ENCODE measurements at places on chromosomes 13 and 19.

GRCh38 chr19:57632987-57633831, at the start of gene ZNF211:
Gene ZNF211, plus strand, starts transcription at chr19:57633168. Its CDS starts 179 bp downstream, at chr19:57633347.
- peak; percentile 71 for DNase-seq

DNA sequence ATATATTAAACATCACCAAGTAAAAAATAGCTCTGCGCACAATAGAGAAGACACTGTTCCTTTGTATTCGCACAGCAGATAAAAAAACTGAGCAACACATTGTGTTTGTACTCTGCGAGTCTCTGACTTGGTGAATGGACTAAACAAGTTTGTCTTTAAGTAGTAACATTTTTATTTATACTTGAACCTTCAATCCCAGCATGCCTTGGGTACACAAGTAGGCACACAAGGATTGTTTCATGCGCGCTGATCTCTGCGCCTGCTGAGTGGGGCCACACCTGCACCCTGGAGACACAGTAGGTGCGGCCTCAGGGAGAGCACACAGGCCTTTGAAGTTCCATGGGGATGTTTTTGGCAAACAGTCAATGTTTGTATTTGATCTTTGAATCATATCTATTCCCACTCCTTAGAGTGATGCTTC, 318.9 kb downstream of the MYO16 start:
- DNase-seq = no peak

GRCh38 chr19:41352609-41353465, 885 bp downstream of the TGFB1 start:
- DNase-seq = no peak

- no peak for DNase-seq
Measured at GRCh38 chr13:113889467-113889866, 25.6 kb upstream of the GAS6 start.

- no peak for DNase-seq
Measured at GRCh38 chr13:30443957-30444404, 21.7 kb downstream of the UBE2L5 start.

DNA sequence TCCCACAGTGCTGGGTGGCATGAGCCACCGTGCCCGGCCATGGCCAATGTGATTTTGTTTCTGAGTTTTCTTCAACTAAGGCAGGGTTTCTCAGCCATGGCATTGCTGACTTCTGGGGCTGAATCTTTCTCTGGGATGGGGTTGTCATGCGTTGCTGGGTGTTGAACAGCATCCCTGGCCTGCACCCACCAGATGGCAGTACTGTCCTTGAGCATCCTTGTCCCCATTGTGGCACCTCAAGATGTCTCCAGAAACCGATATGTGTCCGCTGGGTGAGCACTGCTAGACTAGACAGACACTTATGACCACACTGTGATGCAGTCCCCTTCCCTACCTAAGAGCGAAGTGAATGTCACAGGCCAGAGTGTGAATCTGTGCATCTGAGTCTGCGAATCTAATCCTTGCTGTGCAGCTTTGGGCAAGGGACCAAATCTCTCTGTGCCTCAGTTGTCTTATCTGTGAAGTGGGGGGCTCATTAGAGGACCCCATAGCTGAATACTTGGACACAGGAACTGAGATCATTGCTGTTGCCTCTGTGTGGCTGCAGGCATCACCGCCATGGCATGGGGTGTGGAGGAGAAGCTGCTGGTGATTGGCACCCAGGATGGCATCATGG, 50.3 kb upstream of the SIN3B start:
- no peak for DNase-seq

GRCh38 chr19:51219307-51219706, 5.6 kb upstream of the CD33 start:
- no peak for DNase-seq

DNA sequence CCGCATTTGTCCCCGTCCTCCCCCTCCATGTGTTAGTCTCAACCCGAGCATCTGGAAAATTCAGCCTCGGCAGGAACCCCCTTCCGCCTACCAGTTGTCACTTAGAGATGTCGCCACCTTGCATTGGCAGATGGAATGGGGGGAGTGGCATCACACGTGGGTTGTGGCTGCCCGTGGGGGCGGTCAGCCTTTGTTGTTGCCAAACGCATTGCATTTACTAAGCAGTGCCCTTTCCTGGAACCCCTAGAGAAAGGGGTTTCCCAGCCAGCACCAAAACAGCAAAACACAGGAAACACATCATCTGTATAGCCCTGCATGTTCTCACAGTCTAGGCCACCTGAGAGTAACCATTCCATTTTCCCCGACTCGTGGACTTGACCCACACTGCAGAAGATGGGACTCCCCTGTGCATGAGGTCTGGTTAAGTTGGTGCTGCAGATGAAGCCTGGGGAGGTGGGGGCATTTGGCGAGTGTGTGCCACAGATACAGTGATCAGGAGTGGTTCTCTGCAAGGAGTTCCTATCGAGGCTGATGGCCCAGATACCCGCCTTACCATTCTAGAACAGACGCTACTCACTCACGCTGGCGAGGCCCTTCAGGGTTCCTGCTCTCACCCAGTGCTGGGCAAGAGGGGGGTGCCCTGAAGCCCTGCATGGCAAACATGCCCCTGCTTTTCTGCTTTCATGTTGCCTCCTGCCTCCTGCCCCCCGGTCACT, 38.3 kb downstream of the TMED1 start:
- no peak for DNase-seq

DNA sequence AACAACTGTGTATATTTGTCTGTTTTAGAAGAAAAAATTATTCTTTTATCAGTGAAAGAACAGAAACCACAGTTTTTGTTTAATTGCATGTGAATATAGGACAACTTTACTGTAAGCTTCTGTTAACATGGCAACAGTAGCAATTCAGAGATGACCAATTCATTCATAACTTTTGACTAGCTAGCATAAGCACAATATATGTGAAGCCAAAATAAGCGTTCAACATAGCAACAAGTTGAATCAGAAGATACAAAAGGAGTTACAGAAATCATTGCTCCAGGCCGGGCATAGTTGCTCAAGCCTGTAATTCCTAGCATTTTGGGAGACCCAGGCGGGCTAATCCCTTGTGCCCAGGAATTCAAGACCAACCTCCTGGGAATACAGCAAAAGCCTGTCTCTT, 197.1 kb upstream of the GPC6 start:
- no peak for DNase-seq

DNA sequence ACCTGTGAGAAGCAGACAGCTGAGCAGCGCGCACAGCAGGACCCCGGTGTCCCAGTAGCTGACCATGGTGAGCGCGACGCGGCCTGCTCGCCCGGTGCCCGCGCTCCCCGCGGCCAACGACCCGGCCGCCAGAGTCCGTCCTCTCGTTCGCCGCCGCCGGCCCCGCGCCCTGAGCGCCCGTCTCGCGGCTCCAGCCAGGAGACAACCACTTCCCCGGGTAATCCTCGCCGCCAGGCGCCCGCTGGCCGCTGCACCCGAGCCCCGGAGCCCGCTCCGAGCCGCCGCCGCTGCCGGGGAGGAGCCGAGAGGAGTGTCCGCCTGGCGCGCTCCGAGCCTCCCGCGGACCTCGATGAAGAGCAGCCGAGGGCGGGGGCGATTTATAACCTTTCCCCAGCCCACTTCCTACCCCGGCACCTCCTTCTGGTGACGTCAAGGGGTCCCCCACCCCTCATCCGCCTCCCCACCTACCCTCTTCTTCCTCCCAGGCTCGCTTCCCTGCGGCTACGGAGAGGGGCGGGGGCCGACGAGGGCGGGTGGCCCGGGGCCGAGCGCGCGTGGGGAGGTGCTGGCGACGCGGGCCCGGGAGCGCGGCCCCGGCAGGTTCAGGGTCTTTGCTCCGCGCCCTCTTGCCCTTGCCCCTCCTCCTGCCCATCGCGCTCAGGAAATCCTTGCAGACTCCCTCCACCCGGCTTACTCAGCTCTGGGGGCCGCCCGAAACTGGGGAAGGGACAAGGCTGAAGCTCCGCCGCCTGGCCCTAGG, at the start of gene FLT1:
Gene FLT1, minus strand, starts transcription at position 351 of the 760 bp plus-strand sequence. Its CDS starts 285 bp downstream, at position 66.
- no peak for DNase-seq

GRCh38 chr13:65825039-65825438, 1405.1 kb downstream of the PCDH9 start:
- no peak for DNase-seq

DNA sequence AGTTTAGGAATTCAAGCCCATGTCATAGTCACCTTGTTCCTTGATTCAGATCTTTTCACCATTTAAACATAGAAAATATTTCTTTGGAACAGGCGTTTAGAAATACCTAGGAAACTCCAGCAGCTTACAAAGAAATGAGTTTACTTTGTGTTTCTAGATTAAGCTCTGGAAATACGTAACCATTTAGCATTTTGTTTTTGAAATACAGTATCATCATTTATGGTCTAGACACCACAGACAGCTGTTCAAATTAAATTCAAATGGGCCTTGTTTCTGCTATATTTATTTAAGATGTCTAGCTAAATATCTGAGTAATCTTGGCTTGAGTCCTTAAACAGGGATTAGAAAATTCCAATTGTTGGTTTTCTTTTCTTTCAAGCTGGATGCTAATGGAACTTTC, 228.5 kb downstream of the NDFIP2 start:
- no peak for DNase-seq

- no peak for DNase-seq
Measured at GRCh38 chr19:33771384-33772101, 25.1 kb upstream of the KCTD15 start.

DNA sequence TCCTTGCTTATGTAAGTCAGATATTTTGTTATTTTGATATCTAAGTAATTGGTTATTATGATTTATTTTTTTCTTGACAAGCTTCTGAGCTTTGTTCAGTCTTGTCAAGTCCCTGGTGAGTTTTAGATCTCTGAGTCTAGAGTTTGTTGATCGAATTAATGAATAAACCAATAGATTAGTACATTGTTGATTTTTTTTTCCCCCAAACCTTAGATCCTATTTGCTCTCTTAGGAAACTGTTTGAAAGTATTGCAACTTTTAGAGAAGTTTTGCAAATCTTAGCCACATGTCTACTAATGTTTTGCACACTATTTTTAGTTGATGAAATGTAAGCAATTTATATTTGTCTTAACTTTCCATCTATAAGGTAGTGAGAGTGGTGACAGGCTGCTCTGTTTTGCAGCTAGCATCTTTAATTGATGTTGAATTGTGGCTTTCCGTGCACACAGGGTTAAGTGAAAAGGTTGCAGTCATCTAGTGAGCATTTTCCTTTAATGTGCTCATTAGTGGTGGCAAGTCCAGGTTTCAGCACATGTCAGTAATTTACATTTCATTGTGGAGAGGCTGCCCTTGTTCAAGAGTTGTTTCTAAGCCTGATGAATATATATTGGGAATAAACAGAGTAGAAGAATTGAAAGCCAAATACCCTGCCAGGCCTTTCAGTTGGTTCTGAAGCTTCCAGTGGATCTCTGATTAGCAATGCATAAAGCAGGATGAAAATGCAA, 86.3 kb downstream of the PCCA start:
- DNase-seq = no peak

GRCh38 chr19:41868120-41868988, 8.3 kb downstream of the RPS19 start:
- no peak for DNase-seq

GRCh38 chr19:14544977-14545715, 15.8 kb downstream of the TECR start:
- peak; percentile 75 for DNase-seq

DNA sequence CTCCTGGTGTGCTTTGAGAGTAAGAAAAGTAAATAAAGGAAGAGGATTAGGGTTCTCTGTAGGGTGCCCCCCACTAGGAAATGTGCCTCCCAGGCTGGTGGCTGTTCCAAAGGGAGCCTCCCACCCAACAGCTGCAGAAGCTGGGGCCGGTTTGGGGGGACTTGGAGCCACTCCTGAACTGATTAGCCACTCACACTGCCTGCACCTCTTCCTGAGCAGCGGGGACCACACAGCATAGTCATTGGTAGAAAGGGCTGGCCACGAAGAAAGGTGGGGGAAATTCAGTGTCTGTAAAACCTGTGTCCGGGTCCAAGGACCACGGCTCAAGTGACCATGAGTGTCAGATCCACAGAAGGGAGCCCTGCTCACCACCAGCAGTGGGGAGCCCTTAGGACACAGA, 55.6 kb downstream of the SPACA7 start:
- no peak for DNase-seq

DNA sequence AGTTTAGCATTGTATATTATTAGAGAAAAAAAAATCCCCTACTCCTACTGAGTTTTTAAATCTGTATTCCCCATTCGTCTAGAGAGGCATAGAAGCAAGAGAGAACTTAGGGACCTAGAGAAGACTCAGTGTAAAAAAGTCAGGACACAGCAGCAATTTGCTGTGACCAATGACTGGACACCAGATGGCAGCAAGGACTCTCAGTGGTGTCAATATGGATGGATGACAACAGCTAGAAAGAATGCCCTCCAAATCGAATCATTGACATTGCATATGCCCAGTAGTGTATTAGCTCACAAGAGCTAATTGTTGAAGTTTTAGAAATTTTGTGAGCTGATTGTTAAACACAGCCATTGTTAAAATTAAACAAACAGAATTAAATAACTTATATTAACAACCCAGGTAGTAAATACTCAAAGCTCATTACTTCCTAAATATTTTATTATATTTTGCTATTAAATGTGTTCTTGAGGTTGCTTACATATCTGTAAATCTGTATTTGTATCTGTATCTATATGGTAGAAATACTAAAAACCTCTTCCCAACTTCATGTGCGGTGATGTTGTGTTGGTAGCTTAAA, 43.9 kb downstream of the SIAH3 start:
- DNase-seq = no peak

DNA sequence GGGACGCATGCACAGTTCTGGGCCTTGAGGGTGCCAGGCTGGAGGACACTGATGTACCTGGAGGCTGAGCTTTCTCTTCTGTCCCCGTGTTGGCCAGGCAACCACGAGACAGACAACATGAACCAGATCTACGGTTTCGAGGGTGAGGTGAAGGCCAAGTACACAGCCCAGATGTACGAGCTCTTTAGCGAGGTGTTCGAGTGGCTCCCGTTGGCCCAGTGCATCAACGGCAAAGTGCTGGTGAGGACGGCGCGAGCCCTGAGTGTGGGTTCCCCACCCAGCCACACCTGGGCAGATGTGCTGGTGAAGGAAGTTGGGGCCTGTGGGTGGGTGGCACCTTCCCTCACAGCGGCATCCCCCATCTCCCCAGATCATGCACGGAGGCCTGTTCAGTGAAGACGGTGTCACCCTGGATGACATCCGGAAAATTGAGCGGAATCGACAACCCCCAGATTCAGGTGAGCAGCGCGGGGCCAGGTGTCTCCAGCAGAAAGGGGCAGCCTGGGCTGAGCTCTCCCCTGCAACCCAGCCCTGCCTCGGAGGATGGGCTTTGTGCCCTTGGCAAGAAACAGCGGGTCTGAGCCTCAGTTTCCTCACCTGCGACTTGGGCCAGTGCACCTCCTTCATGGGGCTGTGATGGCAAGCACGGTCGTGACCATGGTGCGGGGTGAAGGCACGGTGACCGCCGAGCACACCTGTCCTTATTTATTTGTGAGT, 26.2 kb downstream of the CCDC8 start:
- no peak for DNase-seq

- DNase-seq = no peak
Measured at GRCh38 chr19:9847087-9847671, 12.1 kb downstream of the PIN1 start.

DNA sequence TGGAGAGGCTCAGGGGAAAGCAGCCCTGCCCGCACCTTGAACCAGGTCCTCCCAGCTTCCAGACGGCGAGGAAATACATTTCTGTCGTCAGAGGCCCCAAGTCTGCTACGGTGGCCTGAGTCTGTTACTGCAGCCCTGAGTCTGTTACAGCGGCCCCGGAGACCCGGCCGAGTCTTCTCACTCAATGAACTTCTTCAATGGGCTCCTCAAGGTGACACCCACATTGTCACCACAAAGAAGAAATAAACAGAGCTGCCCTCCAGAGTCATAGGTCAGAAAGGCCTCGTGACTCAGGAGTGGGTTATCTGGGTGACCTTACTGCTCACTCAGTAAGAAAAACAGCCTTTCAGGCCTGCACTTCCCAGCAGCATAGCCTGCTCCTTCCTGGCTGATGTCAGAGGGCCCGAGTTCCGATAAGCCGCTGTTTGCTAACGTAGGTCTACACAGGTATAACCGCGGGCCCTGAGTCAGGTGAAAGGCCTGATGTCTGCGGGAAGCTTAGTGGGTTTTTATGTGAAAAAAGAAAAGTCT, 66.9 kb upstream of the TM9SF2 start:
- no peak for DNase-seq

Measured in cerebellar nuclear complex (tissue), 1 donor.